ENCODE measurements at places on chromosomes 2 and 18.

- DNase-seq = no peak
Measured at GRCh38 chr2:152600697-152601096, 116.6 kb downstream of the PRPF40A start.

- DNase-seq = no peak
Measured at GRCh38 chr2:171323971-171324528, 109.7 kb downstream of the METTL8 start.

DNA sequence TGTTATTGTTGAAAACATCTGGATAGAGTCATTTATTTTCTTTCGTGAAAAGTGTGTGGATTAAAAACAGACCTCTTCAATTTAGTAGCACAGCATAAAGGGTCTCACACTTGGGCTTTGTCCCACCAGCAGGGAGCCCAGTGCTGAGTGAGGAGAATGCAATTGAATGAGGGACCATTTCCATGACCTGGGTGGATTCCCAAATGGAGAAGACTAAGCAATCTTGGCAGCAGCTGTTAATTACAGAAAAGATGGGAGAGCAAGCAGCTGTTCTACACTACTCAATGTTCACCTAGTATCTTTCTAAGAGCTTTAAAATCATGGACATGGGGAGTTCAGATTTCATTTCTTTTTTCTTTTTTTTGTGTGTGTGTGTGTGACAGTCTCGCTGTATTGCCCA lies 121.8 kb upstream of the FN1 start:
- no peak for DNase-seq

GRCh38 chr2:64666810-64667438 lies 13.2 kb upstream of the SERTAD2 start:
- DNase-seq = no peak

DNA sequence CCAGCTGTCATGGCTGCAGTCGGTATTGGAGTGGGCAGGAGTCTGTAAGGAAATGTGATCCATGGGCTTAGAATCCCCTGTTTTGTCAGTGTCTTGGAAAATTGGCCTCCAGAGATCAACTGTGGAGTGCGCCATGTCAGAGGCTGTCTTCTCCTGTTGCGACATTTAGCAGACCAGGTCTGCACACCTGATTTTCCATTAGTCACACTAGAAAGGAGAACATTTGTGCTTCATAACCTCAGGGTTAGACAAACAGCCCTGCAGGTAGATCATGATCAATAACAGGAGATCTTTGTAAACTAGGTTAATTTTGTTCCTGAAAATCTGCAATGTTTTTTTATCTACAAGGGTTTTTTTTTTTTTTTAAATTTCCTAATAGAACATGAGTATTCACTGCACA lies 28.0 kb downstream of the LDLRAD4 start:
- DNase-seq = no peak

- no peak for DNase-seq
Measured at GRCh38 chr2:1503471-1504310, 90.4 kb downstream of the TPO start.

DNA sequence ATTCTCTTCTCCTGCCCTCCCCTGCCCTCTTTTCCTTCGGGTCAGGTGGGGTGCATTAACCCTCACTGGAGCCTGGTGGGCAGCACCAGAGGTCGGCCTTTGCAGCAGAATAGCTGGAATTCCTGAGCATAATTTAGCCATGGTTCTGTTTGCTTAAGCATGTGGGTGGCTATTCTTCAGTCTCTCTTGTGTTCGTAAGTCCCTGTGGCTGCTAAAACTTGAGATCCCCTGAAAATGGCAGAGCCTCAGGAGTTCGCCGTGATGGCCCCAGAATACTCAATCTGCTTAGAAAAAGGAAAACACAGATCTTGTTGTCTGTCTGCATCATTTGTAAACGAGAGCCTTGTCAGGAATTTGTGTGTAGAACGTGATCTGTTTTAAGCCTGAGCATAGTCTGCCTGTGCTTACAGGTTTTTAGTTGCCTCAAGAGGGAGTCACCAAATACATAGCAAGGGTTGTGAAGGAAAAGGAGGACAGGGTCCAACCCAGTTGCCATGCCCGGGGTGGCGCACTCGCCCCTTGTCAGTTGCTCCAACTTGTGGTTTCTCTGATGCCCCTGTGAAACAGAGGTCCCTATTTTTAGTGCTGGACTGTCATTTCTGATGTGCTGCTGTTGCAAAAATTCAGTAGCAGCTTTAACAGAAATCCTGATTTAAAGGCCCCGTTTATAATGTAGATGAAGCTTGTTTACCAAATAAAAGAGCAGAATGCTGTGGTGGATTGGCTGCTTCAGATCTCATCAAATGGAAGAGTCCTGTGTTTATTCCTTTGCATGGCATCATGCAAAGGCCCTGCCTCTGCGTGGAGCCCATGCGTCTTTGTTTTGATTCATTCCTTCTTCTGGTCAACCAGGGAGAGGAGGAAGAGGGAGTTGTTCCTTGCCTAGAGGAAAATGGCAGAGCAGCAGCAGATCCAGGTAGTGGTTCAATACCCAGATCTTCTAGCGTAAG lies 74.8 kb downstream of the WDSUB1 start:
- no peak for DNase-seq

DNA sequence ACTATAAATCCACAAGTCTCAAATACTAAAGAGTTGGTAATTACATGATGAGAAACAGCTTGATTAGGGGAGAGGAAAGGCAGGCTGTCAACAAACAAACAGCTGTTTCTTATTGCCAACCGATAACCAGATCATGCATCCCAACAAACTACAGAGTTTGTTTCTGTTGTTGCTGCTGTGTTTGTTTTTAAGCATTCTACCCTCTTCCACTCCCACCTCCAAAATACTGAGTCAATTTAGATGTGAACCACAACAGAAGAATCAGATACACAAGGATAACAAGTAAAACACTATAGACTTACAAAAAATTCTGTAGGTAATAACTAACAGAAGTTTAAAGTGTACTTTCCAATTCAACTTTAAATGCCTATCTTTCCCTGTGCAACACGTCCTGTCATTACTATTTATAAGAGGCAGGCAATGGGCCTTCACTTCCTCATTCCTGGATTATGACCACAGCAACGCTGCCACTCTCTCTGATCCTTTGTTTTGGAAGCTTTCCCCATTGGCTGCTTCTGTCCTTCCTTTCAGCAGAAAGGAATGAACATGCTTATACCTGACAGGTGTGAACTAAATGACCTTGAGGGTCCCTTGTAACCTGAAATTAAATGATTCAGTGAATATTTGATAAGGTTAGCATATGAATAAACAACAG lies 152.0 kb downstream of the SRBD1 start:
- no peak for DNase-seq

GRCh38 chr2:201888426-201888800 lies 82.1 kb downstream of the CDK15 start:
- no peak for DNase-seq

DNA sequence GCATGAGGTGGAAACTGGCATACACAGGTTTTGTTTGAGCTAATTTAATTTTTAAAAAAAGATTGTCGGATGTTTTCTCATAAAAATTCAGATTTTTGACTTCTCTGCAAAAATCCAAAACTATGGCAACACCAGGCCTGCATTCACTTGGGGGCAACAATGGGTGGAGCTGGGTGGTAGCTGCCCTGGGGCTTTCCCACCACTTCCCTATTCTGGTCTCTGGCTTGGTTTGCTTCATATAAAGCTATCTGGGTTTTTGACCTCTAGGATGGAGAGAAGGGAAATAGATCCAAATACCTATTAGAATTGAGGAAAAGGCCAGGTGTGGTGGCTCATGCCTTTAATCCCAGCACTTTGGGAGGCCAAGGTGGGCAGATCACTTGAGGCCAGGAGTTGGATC lies 5.5 kb upstream of the CYP27A1 start:
- no peak for DNase-seq

DNA sequence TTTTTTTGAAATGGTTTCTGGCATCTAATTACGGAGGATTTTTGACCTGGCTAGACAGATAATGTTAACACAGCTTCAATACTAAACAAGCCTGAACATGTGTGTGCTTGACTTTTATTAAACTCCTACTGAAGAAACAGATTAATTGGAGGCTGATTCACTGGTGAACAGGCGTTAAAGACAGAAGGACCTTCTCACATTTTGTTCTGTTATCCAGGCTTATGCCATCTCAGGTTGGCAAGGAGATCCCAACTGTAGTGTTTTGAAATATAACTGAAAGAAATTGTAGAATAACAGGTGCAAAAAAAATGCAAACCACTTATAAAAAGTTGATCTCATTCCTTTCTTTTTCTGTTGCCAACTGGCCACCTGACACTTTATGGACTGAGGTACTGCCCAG lies 269.6 kb downstream of the ARHGAP15 start:
- DNase-seq = no peak

GRCh38 chr18:79355433-79356335 lies 40.0 kb upstream of the NFATC1 start:
- DNase-seq = no peak

DNA sequence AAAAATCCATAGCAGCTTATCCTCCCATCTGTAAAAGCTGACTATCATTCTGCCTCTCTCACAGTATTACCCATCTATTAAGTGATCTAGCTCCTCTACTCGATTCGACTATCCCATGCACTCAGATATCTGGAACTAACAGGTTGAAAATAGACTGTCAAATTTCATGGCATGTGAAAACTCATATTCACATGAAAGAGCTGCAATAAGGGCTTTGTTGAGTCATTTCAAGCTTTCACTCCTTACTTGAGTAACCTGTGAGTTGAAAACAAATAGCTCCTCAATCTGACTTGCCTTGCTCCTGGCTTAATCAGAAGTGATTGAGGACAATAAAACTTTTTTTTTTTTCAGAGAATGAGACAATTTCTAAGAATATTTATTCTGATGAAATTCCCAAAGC lies 192.4 kb upstream of the ERBB4 start:
- no peak for DNase-seq

DNA sequence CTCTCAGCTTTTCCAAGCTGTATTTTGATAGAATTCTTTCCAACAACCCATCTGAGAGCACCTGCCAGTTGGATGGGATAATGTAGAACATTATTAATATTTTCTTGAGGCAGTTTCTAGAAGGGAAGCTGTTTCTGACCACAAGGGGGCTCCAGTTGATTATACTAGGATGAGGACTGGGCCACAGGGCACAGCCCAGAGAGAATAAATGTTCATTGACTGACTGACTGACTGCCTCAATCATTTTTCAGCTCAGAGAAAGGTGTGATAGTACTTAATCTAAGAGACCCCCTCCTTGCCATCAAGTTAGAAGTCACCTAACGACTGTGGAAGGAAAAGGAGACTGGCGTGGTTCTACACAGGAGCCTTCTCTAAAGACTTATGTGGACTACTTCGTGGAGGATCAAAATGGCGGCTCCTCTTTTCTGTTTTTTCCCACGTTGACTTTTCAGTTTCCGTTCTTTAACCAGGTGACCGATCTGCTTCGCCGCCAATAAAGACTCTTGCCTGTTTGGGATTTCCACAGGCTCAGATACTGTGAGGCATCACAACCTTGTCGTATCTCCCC lies 31.9 kb upstream of the CREG2 start:
- no peak for DNase-seq

- DNase-seq = no peak
Measured at GRCh38 chr2:42905341-42906110, 113.1 kb upstream of the HAAO start.

GRCh38 chr2:241161646-241162281 lies 11.5 kb downstream of the PPP1R7 start:
- DNase-seq = no peak

- no peak for DNase-seq
Measured at GRCh38 chr2:10481055-10481665, 33.0 kb upstream of the ODC1 start.

- no peak for DNase-seq
Measured at GRCh38 chr18:66124394-66124793, 373.6 kb downstream of the CDH7 start.

GRCh38 chr2:37585295-37585908 lies 86.0 kb downstream of the CDC42EP3 start:
- DNase-seq = no peak

- DNase-seq = no peak
Measured at GRCh38 chr2:41886757-41887156, 161.1 kb upstream of the PKDCC start.

DNA sequence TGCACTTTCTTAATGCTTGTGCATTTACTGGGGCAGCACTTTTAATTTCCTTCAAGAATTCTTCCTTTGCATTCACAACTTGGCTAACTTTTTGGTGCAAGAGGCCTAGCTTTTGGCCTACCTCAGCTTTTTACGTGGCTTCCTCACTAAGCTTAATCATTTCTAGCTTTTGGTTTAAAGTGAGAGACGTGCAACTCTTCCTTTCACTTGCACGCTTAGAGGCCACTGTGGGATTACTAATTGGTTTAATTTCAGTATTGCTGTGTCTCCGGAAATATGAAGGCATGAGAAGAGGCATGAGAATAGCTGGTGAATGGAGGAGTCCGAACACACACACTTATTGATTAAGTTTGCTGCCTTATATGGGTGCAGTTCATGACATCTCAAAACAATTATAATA lies 354.1 kb downstream of the DLGAP1 start:
- DNase-seq = no peak

GRCh38 chr2:112939425-112939824 lies 28.5 kb downstream of the IL37 start:
- no peak for DNase-seq

GRCh38 chr2:241950413-241951315 lies 81.1 kb downstream of the RTP5 start:
- peak; percentile 52 for DNase-seq

GRCh38 chr2:218296847-218297246 lies 4.5 kb upstream of the TMBIM1 start:
- DNase-seq = no peak

DNA sequence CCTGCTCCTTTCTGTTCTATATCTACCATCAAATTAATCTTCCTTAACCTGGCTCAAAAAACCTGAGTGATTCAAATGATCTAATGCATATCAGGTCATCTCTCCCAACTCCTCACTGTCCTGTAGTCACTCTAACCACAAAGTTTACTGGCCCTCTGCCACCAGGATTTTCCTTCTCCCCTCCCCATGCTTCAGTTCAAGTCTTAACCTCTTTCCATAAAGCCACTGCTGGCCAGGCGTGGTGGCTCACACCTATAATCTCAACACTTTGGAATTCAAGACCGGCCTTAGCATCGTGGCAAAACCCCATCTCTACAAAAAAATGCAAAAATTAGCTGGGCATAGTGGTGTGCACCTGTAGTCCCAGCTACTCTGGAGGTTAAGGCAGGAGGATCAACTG lies 7.5 kb upstream of the SP3 start:
- DNase-seq = no peak

Measured in T-helper 17 cell (primary cell).